Left lobe of liver (tissue), 2 donors: ENCODE measurements at places on chromosomes 5 and 9. TPM values are rescaled to one million over a fixed set of nuclear protein-coding genes. Genes with fewer than 3 reads are reported as not detected.

The HSD17B3 gene
- total RNA-seq: 1.7 TPM

GRCh38 chr5:96177303-96177869 lies 215.7 kb upstream of the ELL2 start:
- no peak for DNase-seq

GRCh38 chr9:5321058-5321457 lies 16.5 kb upstream of the RLN2 start:
- no peak for DNase-seq

GRCh38 chr9:100534401-100534800 lies 43.5 kb upstream of the CAVIN4 start:
- DNase-seq: no peak

DNA sequence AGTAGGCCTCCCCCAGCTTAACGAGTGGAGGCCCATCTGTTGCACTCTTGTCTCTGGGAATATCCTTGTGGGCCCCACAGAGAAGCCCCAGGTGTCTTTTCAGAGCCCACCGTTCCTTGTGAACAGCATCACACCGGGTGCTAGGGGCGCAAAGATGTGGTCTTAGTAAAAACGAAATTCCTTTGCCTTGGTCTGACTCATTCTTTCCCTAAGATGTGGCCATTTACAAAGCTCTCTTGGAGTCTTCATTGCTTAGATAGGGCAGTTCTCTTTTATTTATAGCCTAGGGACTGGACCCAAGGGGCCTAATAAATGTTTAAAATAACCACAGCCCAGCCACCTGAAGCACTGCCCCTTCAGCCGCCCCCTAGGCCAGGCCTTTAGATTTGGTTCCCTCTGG lies 52.8 kb upstream of the RPL26L1 start:
- no peak for DNase-seq

GRCh38 chr5:92998456-92998855 lies 582.6 kb downstream of the NR2F1-AS1 start:
- no peak for DNase-seq

DNA sequence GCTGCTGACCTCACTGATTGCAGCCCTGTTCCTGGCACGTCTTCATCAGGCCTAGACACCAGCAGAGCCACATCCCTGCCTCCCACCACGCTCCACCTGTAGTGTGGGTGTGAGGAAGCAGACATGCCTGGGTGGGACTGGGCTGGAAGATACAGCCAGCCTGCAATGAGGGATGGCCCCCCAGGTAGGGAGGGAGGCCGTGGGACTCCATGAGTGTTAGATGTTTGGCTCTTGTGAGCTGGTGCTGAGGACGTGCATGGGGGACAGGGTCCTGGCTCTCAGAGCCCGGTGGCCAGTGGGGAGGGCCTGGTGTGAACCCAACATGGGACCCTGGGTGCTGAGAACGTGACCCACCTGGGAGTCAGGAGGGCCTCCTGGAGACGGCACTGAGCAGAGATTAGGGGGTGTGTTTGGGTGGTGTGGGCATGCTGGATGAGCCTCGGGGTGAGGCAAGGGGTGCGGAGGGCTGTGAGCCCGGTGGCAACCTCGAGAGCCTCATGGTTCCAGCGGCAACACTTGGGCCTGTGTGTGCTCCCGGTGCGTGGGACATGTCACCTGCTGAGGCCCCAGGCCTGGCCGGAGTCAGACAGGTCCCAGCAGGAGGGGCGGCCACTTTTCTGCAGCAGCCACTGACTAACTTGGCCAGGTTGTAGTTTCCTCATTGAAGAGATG lies 87.6 kb downstream of the PHF2 start:
- DNase-seq: peak; percentile 37

DNA sequence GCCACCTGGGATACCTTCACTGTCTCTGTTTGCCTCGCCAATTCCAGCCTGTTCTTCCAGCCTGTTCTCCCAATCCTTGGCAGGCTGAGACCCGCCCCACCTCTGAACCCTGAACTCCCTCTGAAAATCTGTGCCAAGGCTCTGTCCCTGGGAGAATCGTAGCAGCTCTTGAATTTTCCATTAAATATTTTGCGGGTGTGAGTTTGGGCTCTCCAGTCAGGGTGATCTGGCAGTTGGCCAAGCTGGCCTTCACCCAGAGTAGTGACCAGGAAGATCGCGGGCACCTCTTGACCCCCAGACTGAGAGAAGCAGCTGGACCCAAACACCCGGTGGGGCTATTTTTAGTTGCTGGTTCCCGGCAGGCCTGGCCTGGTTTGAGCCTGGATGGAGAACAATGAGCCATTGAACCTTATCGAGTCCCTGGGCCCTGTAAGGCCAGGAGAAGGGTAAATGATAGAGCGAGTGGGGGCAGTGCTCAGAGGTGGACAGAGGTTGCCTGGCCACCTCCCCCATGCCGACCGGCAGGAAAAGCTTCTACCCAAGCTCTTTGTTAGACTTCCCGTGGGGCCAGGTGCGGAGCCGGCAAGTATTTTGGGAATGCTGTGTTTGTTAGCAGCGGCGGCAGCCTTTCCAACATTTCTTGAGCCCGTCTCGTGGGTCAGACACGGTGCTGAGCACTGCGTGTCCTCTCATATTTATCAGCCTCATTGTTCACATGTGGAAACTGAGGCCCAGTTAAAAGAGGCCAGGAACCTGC lies 146.2 kb downstream of the RGS3 start:
- DNase-seq: peak; percentile 97

- DNase-seq: no peak
These were observed 13.0 kb downstream of the TNIP1 start for GRCh38 chr5:151067632-151068432.

GRCh38 chr9:106921341-106921899 lies 58.5 kb downstream of the ZNF462 start:
- no peak for DNase-seq

GRCh38 chr5:116135344-116135743 lies 50.5 kb downstream of the COMMD10 start:
- DNase-seq: no peak

DNA sequence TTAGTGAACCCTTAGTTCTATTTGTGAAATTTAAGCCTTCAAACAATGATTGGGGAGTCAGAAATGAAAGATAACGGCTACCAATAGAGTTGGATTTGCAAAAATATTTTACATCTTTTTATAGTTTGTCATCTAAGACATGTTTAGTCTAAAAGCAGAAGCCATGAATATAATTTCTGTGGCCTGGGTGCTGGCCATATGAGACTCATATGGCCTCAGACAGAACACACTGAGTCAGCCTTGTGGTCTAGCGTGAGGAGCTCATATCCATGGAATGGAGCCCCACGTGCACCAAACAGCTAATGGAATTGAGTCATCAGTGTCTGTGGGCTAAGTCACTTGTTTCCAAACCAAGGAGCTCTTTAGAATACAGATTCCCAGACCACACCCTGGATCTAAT lies 240.7 kb upstream of the NREP start:
- DNase-seq: no peak

DNA sequence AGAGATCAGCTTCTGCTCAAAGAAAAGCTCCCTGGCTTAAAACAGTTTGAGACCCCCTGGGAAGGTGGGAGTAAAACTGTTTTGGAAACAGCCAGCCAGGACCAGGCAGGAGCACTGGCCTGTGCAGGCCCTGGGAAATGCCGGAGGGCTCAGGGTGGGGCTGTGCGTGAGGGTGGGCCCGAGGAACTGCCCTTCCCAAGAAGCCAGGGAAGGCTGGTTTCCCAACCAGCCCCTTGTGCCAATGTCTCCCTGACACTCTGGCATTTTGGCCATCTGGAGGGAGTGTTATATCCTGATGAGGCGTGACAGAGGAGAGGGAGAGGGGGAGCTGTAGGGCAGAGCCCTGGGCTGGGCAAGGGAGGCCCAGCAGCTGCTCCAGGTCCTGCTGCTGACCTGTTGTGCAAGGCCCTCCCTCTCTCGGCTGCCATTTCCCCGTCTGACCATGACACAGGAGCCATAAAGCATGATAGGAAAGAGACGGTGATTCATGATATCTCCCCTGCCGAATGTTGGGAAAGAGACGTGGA lies 16.1 kb downstream of the OLFML2A start:
- DNase-seq: no peak

- no peak for DNase-seq
These were observed 78.0 kb downstream of the GABRA1 start for GRCh38 chr5:161925960-161926359.

DNA sequence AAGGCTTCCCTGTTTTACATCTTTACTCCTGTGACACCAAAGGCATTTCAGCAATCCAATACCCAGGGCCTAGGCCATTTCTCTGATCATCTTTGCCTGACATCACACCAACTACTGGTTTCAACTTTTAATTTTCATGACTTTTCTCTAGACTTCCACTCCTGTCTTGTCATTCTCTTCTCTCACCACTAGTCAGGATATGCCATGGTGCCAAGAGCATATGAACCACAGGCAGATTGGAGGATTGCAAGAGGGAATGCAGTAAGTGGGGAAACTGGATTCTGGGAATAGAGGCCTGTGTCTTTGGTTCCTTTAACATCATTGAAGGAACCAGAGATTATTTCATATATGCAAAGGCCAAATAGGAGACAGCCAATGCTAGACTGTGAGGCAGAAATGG lies 69.3 kb downstream of the ANKRD31 start:
- no peak for DNase-seq

GRCh38 chr9:69234683-69235082 lies 60.6 kb downstream of the TJP2 start:
- no peak for DNase-seq

- DNase-seq: no peak
These were observed 259.1 kb downstream of the MLLT3 start for GRCh38 chr9:20363233-20363632.
